ENCODE measurements at places on chromosomes 2 and 18.

DNA sequence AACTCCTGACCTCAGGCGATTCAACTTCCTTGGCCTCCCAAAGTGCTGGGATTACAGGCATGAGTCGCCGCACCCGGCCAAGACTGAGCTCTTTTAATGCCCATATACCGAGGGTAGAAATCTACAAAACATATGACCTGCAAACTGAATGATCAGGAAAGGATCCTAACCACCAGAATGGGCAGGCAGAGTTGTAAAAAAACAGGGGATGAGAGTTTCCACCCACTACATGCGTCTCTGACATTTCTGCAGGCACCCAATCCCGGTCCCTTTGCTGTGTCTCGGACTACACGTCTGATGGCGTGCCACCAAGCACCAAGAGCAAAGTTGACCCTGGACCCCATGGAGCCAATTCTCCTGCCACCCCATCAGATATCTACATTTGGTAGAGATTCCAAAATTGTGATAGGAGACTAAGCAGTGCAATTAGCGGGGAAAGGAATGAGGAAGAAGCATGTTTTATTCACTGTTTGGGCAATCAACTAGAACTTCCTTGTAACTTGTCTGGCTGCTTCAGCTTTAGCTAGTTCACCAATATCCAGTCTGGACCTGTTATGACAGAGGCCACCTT lies 74.1 kb downstream of the ATP8B1 start:
- DNase-seq, result no peak

DNA sequence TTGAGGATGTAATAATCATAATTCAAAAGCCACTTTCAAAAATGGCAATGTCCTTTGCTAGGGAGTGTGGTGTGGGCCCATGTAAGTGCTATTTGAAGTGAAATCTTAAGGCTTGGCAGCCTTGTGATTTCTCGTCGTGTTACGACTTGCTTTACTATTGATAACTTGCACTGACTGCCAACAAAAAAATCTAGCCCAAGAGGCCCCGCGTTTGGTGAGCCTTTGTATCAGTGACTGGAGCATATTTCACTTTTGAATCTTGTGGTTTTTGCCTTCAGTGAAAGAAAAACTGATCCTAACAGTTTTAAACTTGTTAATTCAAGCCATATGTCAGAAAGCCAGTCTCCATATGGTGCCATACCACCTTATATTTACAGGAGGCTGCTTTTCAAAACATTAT lies 248.0 kb downstream of the TMEM182 start:
- no peak for DNase-seq

- DNase-seq, result no peak
These were observed 103.9 kb upstream of the MCFD2 start for GRCh38 chr2:47019532-47019931.

- no peak for DNase-seq
These were observed 8.5 kb downstream of the FAM117B start for GRCh38 chr2:202643012-202643858.

- no peak for DNase-seq
These were observed 41.6 kb downstream of the ZBTB7C start for GRCh38 chr18:48367557-48367956.

DNA sequence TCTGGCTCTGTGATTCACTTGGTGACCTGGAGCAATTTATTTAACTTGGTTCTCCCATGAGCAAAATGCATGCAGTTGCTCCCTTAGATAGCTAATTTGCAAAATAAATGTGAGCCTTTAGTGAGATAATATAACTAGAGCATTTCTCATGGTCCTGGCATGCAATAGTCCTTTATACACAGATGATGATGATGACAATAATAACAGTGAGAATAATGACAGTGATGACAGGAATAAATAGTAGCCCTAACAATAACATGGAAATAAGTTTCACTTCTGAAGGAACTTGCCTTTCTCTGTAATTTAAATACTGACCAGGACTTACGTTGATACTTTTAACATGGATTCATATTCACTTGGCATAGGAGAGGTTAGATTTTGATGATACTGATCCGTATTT lies 49.2 kb downstream of the LPIN1 start:
- no peak for DNase-seq

- DNase-seq, result no peak
These were observed 30.9 kb downstream of the RTP5 start for GRCh38 chr2:241900251-241901017.

DNA sequence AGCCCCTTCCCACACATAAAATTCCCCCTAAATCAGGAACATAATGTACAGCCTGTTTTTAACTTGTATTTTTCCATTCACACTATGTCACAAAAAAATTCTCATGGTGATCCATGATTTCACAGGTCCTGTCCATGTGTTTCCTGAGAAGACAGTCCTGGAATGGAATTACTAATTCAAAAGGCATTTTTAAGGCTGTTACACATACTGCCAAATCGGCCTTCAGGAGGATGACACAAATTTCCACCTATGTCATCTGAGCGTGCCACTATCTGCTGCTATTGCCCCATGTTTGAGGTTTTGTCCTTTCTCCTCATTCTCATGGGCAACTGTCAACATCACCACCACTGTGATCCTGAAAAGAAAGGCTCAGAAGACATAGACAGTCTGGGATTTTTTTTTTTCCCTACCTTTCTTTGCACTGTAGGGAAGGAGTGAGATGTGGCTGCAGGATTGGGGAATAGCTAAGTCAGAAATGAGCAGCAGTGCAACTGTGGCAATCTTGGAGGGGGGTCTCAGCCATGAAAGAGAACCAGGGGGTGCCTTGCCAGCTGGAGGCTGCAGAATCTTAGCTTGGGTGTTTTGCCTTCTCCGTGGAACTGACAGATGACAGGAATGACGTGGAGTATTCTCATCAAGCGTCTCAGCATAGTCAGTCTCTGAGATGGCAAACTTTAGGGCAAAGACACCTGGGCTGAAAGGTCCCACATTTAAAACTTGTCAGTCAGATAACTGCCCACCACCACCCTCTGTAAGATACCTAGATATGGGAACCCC lies 73.4 kb downstream of the MARCHF4 start:
- no peak for DNase-seq

Measured in activated CD4-positive, CD25-positive, alpha-beta regulatory T cell (primary cell).